CD4-positive, CD25-positive, alpha-beta regulatory T cell (primary cell): ENCODE measurements at places on chromosomes 11 and 22. TPM values are rescaled to one million over a fixed set of nuclear protein-coding genes. Genes with fewer than 3 reads are reported as not detected.

DNA sequence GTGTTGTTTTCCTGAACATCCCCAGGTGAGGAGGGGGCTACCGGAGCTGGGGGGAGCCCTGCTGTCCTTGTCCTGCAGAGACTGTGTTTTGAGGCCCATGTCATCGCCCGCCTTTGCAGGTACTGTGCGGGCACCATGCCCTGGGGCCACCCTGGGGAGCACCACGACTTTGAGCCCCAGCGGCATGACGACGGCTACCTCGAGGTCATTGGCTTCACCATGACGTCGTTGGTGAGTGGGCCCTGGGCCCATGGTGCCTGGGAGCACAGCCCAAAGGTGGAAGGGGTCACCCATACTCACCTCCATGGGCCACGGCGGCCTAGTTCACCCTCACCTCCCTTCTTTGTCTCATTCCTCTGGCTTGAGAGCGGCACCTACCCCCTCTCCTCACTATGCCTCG lies 6.7 kb upstream of the MDK start:
- peaks cover 61% of the 10 kb centered on the region for H3K36me3 ChIP-seq
- H3K4me1 ChIP-seq, result no peaks in the 10 kb centered on the region

DNA sequence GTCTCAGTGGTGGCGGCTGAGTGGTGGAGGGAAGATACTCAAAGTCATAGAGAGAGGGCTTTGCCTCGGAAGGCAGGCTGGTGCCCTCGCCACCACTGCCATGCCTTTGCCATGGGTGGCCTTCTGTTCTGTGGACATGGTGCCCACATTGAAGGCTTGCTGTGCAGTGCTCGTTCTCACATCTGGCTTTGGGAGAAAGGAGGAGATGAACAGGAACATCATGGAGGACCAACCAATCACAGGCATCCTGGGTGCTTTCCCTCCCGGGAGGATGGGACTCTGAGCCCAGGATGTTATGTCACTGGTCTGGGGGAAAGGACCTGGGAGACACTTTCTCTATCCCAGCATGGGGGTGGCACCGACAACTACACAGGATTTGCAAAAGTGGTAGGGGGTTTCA lies 82.3 kb upstream of the NARS2 start:
- H3K4me1 ChIP-seq, result no peaks in the 10 kb centered on the region
- H3K4me3 ChIP-seq, result no peak overlapping the region
- no peak for DNase-seq
- H3K36me3 ChIP-seq, result no peaks in the 10 kb centered on the region
- H3K27me3 ChIP-seq, result no peaks in the 10 kb centered on the region

RFPL3 gene
- not detected for total RNA-seq

DNA sequence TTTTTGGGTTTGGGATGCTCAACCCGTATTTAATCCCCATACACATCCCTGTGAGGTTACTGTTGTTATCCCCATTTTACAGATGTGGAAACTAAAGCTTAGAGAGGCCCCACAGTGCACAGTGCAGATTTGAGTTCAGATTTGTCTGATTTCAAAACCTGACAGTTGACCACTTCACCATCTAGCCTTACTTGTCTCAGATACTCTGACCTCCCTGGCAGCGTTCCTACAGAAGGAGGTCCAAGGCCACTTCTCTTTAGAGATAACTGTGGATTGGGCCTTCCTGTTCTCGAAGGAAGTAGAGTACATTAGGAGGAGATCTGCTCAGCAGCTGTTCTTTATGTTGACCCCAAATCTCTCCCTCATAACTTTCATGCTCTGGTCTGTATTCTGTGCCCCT lies 46.7 kb upstream of the CTTN start:
- H3K4me3 ChIP-seq, result no peak overlapping the region
- no peak overlapping the region for H3K27ac ChIP-seq
- no peak for DNase-seq
- H3K27me3 ChIP-seq, result no peaks in the 10 kb centered on the region

GRCh38 chr11:130631119-130631518 lies 182.7 kb downstream of the ADAMTS15 start:
- H3K4me3 ChIP-seq, result no peak overlapping the region
- no peak for DNase-seq
- H3K4me1 ChIP-seq, result no peaks in the 10 kb centered on the region
- H3K27me3 ChIP-seq, result no peaks in the 10 kb centered on the region
- no peak overlapping the region for H3K27ac ChIP-seq

DNA sequence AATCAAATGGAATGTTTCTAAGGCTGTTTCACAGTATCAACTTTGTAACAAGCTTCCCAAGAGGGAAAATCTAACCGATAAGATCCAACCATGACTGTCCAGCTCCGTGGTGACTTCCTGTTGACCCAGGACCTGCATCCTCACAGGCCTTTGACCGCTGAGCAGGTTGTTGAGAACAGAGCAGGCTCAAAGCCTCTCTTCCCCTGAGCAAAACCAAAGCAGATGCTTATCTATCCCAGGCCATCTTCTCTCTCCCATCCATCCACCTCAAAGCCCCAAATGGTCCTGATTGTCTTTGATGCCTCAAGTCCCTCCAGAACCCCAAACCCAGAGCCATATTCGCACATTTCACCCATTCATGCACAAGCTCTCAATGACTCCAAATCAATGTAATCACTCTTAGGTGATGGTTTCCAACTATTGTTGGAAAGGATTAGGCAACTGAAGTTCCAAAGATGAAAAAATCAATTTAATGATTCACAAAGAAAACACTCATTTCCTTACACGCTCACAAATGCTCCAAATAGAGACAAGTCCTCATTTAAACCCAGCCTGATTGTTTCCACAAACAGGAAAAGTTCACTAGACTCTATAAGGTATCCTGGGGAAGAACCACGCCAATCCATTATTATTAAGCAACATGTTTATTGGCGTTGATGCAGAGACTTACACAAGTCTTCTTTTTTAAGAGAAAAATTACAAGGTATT lies 48.7 kb downstream of the C11orf58 start:
- no peaks in the 10 kb centered on the region for H3K4me1 ChIP-seq
- no peak overlapping the region for H3K4me3 ChIP-seq
- no peak for DNase-seq
- H3K27me3 ChIP-seq, result no peaks in the 10 kb centered on the region
- H3K36me3 ChIP-seq, result no peaks in the 10 kb centered on the region

CNIH2 gene
- total RNA-seq, result 4.5 TPM

- no peaks in the 10 kb centered on the region for H3K27me3 ChIP-seq
- no peak overlapping the region for H3K4me3 ChIP-seq
- no peak for DNase-seq
- H3K36me3 ChIP-seq, result no peaks in the 10 kb centered on the region
Observed at GRCh38 chr11:116740741-116741140, 32.0 kb downstream of the BUD13 start.

GRCh38 chr11:73577496-73577917 lies 20.4 kb downstream of the FAM168A start:
- H3K4me1 ChIP-seq, result no peaks in the 10 kb centered on the region
- H3K27me3 ChIP-seq, result no peaks in the 10 kb centered on the region
- no peak overlapping the region for H3K4me3 ChIP-seq
- DNase-seq, result peak; percentile 9
- H3K36me3 ChIP-seq, result peaks cover 3% of the 10 kb centered on the region
